Stimulated activated CD8-positive, alpha-beta memory T cell treated with anti-CD3 and anti-CD28 coated beads, Interleukin-12 subunit alpha, Interleukin-12 subunit beta, amount 100 ng/mL, for 1 hour (primary cell): ENCODE measurements at places on chromosomes 13 and 19.

- no peak for DNase-seq
Measured at GRCh38 chr19:993361-993830, 6.8 kb upstream of the GRIN3B start.

GRCh38 chr19:37902668-37903067, 3.7 kb downstream of the WDR87 start:
- DNase-seq, result peak; percentile 80

- DNase-seq, result no peak
Measured at GRCh38 chr19:35977446-35978222, 17.4 kb upstream of the SDHAF1 start.

DNA sequence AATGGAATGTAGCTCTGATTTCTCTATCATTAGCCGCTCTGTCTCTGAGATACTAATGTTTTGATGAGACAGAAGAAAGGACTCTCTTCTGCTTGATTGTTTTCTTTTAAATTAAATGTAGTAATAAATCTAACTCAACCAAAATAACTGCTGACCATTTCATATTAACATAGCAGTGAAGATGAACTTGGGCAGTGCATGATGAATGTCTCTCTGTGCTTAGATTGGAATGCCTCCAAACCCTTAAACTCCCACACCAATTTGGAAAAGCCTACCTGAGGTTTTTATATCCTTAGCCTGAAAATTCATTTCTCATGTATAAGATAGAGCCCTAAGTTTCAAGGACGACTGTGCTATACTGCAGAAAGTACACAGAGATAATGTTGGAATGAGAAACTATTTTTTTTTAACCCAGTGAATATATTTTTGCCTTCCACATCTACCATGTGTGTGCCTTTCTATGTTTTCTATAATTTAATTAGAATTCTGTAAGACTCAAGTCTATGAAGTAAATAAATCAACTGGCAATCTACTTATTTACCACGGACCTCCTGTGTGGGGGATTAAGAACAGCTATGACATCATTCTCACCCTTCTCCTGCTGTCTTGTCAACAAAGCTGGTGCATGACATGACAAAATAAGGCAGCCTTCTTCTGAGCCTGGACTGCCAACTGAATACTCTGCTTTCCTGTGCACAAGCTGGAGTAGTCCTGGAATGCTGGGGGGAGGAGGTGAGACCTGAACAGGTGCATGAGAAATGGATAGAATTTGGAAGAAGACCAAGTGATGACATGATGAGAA, 155.5 kb downstream of the FGF9 start:
- DNase-seq, result no peak

- DNase-seq, result peak; percentile 70
Measured at GRCh38 chr19:18112989-18113478, 15.5 kb downstream of the MAST3 start.

DNA sequence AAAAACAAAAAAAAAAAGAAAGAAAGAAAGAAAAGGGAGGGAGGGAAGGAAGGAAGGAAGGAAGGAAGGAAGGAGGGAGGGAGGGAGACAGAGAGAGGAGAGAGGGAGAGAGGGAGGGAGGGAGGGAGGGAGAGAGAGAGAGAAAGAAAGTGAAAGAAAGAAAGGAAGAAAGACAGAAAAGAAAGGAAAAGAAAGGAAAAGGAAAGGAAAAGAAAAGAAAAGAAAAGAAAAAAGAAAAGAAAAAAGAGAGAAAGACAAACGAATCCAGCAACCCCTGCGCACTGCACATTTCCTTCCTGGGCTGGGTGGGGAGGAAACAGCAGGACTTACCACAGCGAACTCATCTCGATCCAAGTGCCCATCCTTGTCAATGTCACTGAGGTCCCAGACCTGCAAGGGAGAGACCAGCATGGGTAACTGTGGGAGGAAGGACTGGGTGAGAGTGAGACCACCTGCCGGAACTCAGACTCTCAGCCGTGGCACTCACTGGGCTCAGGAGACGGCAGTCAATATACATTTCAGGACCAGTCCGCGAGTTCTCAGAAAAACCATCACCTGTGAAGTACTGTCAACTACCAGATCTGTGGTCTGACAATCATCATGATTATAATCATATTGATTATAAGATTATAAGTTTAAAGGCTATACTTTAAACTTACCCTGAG, 43.3 kb downstream of the EPS15L1 start:
- no peak for DNase-seq

- DNase-seq, result no peak
Measured at GRCh38 chr13:28819735-28820098, 422 bp upstream of the MTUS2 start.

- DNase-seq, result no peak
Measured at GRCh38 chr19:54888239-54888638, 14.2 kb downstream of the FCAR start.

GRCh38 chr13:38685974-38686576, 802 bp upstream of the FREM2 start:
- no peak for DNase-seq

DNA sequence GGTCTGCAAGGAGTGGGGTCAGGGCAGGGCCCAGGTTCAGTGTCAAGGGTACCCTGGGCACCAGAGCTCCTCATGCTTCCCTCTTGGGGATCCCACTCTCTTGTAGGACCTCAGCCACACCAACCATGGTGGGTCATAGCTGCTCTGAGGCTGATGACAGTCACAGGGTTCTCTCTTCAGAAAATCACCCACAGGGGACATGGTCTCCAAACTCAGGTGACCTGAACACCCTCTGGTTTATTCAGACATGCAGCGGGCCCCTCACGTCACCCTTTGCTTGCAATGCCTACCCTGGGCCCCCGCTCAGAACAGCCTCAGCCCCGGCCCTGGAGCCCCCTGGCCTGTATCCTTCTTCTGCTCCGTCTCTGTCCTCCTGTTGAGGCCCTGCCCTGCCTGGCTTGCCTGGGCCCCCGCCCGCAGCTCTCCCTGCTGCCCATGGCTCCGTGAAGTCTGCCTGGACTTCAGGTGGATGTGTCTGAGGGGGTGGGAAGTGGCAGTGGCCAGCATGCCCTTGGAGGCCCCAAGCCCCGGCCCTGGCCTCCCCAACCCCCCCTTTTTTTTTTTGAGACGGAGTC, 20.4 kb downstream of the CHERP start:
- DNase-seq, result no peak

GRCh38 chr13:26760832-26761582, 421 bp upstream of the GPR12 start:
- no peak for DNase-seq

- DNase-seq, result no peak
Measured at GRCh38 chr13:99285432-99286182, 21.6 kb downstream of the GPR183 start.

GRCh38 chr13:96999091-96999490, 4.8 kb upstream of the OXGR1 start:
- DNase-seq, result no peak

- no peak for DNase-seq
Measured at GRCh38 chr13:43095771-43096719, 72.7 kb downstream of the DNAJC15 start.

GRCh38 chr19:40210889-40211288, 7.3 kb downstream of the TTC9B start:
- DNase-seq, result no peak

- no peak for DNase-seq
Measured at GRCh38 chr19:50628551-50628950, 11.1 kb downstream of the SYT3 start.

- no peak for DNase-seq
Measured at GRCh38 chr13:110136660-110137585, 170.0 kb downstream of the COL4A1 start.

- no peak for DNase-seq
Measured at GRCh38 chr13:57629821-57630235, 1.7 kb upstream of the PCDH17 start.

- DNase-seq, result no peak
Measured at GRCh38 chr13:104796581-104796980, 1730.4 kb upstream of the SLC10A2 start.

GRCh38 chr13:59706101-59706976, 457.4 kb downstream of the DIAPH3 start:
- no peak for DNase-seq

GRCh38 chr13:112442483-112443090, 66.4 kb downstream of the SPACA7 start:
- DNase-seq, result no peak

- no peak for DNase-seq
Measured at GRCh38 chr19:38062959-38063761, 156.2 kb downstream of the SIPA1L3 start.

GRCh38 chr19:54387991-54388801, 23.5 kb upstream of the LAIR1 start:
- peak; percentile 20 for DNase-seq

- DNase-seq, result no peak
Measured at GRCh38 chr19:54343868-54344267, 4.9 kb upstream of the LILRA4 start.

GRCh38 chr19:4035582-4035981, 28.0 kb downstream of the PIAS4 start:
- no peak for DNase-seq

GRCh38 chr19:35248310-35249145, at the start of gene LSR:
LSR (plus strand) TSS chr19:35249002; CDS start chr19:35249023, 21 bp downstream.
- peak; percentile 61 for DNase-seq

GRCh38 chr19:49458567-49458903, 5.5 kb downstream of the ALDH16A1 start:
- no peak for DNase-seq

DNA sequence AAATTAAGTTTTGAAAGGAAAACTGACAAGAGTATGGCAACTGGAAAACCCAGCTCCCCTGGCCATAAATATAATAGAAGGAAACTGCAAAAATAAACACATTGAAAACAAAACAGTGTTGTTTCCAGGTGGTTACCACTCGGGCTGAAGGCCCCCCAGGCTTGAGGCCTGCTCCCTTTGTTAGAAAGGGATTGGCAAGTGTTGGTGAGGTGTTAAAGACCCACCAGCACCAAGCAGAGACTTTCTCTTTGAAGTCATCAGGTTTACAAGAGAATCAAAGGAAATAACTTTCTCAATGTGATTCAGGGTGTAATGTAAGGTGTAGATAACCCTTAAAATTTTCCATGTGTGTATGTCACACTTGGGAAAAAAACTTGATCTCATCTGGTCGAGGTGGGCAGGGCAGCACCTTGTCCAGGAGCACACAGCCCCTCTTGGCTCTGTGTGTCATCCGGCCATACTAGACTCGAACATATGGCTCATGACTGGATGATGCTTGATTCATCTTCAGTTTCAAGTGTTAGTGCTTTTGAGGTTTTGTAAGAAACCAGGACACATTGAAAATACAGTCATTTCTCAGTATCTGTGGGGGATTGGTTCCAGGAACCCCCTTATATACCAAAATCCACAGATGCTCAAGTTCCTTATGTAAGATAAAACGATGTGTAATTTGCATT, 7.8 kb downstream of the ACTN4 start:
- no peak for DNase-seq

DNA sequence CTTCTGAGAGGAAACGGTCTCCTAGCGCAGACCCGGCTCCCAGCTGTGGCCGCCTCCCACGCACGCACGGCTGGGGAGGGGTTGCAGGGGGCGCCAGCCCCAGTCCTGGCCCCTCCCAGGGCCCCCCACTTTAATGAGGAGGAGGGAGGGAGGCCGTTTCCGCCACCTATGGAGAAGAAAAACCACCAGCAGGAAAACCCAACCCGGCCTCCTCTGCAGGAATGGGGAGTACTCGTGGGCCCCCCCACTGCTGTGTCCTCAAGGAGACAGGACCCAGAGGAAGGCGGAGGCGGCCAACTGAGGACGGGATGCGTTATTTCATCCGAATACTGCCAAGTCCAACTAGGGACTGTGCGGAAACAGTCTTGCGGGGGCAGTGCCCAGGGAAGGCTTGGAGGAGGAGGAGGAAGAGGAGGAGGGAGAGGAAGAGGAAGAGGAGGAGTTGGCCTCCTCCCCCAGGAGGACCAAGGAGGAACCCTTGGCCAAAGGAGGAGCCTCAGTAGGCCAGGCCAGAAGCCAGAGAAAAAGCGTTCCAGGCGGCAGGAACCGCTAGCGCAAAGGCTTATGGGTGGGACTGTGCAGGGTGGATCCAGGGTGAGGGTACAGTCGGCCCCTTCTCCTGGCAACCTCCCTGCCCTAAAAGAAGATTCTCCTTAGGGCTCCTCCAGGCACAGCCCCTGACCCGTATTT, 3.9 kb upstream of the SSBP4 start:
- no peak for DNase-seq

DNA sequence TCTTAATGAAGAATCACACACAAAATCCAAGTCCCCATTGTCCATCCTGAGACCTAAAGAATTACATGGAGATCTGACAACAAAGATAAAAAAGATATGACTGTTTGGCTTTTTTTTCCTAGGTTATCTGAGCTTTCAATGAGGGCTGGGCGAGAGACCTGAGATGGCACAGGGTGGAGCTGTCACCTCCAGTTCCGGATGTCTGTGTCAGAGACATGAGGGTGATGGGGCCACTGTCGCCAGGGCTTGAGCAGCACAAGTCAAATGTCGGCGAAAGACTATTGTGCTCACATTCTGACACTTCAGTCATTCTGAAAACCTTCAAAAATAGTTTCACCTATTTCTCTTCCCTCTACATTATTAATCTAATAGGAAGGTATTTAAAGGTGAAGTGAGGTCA, 65.7 kb downstream of the SLC7A1 start:
- no peak for DNase-seq

- no peak for DNase-seq
Measured at GRCh38 chr13:94322925-94323763, 156.3 kb downstream of the DCT start.
